Jurkat, Clone E6-1 (cell line): ENCODE measurements at places on chromosomes 3 and 15.
A peak's percentile ranks its signal among the peaks of the same experiment; 100 is the strongest.

GRCh38 chr15:96135166-96136093 is 195.1 kb upstream of the NR2F2 start:
- DNase-seq: no peak

DNA sequence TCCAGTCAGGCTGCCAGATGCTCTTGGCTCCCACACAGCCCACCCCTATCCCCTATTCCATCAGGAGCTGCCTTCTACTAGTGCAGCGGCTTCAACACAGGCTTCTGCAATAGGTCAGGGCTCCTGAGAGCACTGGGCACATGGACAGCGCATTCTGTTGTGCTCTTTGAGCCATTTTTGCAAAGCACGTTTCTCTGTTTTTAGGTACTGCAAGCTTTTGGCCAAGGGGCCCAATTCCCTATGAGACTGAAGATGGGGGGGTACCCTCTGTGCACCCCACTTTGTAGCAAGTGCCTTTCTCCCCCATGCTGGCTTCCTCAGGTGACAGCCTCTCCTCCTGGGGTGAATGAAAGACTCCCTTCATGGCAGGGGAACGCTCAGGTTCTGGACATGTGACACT is 31.2 kb downstream of the CHDH start:
- no peak for DNase-seq

DNA sequence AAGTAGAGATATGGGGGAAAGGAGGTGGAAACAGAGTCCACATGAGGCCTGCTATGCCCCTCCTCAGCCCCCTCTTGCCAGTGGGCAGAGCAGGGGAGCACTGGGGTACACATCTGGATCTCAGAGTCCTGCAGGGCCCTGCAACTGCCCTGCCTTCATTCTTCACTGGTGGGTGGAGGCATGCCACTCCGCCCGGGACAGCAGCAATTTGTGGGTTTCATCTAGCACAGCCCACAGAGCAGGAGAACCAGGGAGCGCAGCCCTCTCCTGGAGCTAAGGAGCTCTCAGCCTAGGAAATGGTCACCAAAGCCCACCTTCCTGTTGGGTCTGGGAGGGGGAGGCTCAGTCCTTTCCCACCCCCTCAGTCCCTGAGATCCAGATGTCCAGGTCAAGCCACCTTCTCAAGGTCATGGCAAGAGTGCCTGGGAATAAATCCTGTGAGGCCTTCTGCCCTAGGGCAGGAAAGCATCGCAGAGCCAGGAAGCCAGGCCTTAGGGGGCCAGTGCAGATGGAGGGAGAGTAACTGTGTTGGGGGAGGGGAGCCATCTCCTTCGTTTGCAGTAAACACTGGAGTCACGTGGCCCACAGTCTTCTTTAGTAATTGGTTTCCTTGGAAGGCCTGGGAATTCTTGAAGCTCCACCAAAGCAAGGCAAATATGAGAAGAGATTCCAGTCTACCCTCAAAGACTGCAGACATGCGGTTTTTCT is 31.0 kb downstream of the ANP32A start:
- no peak for DNase-seq

DNA sequence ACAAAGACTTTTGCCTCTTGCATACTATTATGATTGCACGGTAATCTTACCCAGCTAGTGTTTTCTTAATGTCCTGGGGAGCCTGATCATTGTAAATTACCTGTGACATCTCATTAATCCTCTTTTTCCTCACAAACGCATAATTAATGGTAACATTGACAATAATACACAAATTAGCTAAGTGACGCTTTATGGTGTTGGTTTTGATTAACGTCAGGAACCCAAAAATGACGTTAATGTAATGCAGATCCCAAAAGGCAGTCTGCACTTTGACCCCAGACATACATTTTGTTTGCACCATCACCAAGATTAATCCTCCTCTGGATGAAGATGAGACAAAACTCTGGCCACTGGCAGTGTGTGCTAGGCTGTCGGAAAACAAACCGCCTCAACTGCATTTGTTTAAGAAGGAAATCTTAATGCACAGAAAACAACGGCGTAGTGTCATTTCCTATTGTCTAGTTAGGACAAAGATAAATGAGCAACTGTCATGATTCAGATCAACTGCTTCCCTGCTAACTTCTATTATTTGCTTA is 83.9 kb upstream of the CDIN1 start:
- no peak for DNase-seq

- DNase-seq: no peak
Measured at GRCh38 chr3:21059404-21059803, 691.6 kb downstream of the ZNF385D start.

- no peak for DNase-seq
Measured at GRCh38 chr3:29420106-29420505, 139.2 kb downstream of the RBMS3 start.

DNA sequence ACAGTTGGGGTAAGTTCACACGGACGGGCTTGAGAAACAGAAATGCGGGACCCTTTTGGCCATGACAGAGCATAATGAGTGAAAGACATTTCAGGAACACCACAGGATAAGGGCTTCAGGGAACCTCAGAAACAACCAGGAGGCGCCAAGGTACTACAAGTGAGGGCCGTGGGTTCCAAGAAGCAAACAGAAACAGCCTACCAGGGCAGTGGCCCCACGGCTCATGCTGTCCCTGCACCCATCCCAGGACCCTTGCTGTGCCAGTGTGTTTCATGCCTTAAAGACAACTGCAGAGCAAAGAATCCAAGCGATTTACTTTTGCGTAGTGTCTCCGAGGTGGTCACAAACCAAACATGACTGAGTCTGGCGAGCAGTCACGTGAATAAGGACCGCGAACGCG is 54.0 kb downstream of the RUBCN start:
- no peak for DNase-seq

DNA sequence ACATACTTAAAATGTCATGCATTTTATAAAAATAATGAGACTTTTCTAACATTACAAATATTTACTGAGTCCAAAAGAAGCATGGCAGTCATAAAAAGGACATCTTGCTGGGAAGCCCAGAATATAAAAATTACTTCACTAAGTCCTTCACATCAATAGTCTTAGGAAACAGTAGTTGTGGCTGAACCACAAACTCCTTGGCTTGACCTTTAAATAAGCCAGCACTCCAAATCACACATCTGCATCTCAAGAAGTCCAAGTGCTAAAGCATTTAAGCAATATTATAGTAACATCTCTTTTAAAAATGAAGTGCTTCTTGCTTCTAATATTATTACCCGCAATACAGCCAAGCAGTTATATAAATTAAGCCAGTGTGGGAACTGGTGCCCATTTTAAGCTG is 8.8 kb downstream of the CCNL1 start:
- DNase-seq: no peak

GRCh38 chr3:156553705-156554356 is 1.1 kb downstream of the SSR3 start:
- DNase-seq: no peak

DNA sequence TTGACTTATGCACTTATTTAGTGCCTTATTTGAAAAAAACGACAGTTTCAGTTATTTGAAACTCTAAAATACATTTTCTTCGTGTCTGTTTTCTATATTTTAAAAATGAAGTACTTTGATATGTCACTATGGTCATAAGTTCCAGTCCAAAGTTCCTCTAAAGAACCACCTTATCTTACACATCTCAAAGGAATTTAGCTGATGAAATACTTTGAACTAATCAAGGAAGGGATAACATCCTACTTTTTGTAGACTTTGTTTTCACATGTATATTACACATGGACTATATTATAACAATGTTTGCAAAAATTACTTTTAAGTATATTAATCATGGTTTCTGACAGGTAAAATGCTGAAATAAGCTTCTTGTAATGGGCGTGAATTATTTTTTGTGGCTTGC is 265.8 kb upstream of the ZNF717 start:
- no peak for DNase-seq

- no peak for DNase-seq
Measured at GRCh38 chr3:113834983-113835382, 3.6 kb upstream of the GRAMD1C start.

DNA sequence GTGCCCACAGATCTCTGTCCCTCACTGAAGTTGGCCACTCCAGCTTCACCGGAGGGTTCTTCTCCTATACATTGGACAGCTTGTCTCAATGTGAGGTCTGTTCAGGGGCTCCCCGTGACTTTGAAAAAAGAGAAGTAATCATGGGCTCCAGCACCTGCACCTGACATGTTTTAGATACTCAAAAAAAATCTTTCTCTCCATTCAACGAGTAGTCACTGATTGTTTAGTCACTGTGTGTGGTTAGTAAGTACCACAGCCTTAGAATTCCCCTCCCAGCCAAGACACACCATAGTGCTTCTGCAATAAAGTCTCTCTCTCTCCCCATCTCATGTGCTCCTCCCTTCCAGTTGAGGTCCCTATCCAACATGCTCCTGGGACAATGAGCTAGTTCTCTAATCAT is 18.6 kb downstream of the CCR9 start:
- DNase-seq: peak; percentile 48

DNA sequence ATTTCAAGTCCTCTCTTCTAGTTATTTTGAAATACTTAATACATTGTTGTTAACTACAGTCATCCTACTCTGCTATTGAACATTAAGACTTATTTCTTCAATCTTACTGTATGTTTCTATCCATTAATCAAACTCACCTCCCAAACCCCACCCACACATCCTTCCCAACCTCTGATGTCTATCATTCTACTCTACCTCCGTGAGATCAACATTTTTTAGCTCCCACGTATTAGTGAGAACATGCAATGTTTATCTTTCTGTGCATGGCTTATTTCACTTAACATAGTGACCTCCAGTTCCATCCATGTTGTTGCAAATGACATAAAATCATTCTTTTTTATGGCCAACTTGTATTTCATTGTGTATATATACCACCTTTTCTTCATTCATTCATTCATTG is 236.6 kb upstream of the CTNNB1 start:
- no peak for DNase-seq

GRCh38 chr3:182063742-182064141 is 352.0 kb downstream of the SOX2 start:
- no peak for DNase-seq

DNA sequence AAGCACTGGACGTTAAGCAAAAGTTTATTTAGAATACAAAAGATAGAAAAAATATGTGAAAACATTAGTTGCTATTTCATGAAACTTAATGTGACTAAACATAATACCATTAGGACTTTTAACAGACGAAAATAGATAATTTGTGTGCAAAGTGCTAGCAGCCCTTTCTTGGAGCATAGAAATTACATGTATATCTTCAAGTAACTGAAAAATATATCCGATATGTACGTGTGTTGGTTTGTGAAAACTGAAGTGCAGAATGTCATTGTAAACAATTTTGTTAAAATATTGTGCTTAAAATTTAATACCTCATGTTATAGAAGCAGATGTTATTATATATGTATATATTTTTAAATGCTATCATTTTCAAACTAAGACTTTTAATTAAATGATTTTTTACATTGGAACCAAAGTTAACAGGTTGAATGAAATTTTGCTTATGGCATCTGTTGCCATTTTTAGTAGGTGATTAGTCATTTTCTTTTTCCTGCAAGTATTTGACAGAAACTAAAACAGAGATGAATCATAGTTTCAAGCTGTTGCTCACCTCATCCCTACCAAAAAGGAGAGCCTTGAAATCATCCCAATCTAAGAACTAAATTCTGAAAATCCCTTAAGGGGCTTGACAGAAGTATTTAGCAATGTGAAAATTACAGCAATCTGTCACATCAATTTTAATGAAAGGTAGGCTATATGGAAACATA is 334.8 kb downstream of the NAALADL2 start:
- DNase-seq: no peak

DNA sequence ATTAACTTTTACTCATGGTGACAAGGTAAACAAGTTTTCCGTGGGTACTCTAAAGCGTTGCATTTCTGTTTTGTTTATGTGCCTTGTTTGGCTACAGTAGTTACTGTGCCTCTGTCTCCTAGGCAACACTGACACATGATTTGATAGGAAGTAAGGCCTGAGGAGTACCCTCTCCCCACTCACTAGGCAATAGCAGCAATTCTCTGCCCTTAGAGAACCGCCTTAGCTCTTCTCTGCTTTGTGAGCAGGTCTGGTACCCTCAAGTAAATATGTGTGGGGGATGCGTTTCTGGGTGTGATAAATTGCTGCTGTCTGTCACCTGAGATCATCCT is at the start of gene IL5RA:
IL5RA (minus strand) TSS at position 76 of the 332 bp plus-strand sequence. CDS start 5,390 bp downstream, outside the sequence.
- DNase-seq: no peak

- DNase-seq: no peak
Measured at GRCh38 chr15:53565721-53566120, 193.7 kb downstream of the WDR72 start.

DNA sequence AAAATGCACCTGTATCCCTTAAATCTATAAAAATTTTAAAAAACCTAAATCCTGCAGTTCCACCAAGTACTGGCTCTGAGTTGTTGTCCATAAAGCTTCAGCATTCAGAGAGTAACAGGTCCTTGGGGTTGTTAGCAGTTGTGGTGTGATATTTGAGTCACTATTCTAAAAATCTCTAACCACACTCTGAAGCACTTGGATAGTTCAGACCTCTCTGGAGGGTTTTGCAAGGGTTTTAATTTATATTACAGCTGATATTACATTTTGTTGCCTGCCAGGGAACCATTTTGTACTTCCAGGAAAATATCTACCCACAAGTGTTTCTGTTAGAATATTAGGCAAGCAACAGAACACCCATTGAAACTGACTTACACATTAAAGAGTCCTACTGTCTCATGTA is 255.6 kb downstream of the TBL1XR1 start:
- no peak for DNase-seq

DNA sequence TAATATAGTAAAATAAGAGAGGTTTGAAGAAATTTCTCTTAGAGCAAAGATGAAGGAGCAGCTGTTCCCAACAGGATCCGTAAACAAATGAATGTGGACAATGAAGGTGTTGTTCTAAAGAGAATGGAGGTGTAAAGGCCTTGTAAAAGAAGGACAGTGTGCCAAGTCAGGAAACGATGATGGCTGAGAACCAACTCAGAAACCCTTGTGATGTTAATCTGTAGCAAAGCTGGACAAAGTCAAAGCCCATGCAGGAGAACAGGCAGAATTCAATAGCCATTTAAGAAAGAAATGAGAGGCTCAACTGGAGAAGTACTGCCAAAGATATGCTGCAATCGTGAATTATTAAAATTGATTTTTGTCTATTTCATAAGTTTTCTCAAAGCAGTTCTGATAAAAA is 192.2 kb downstream of the MBNL1 start:
- DNase-seq: no peak
